OCI-M1 (cell line): ENCODE measurements at places on chromosomes 4 and X.
A peak's percentile ranks its signal among the peaks of the same experiment; 100 is the strongest.

DNA sequence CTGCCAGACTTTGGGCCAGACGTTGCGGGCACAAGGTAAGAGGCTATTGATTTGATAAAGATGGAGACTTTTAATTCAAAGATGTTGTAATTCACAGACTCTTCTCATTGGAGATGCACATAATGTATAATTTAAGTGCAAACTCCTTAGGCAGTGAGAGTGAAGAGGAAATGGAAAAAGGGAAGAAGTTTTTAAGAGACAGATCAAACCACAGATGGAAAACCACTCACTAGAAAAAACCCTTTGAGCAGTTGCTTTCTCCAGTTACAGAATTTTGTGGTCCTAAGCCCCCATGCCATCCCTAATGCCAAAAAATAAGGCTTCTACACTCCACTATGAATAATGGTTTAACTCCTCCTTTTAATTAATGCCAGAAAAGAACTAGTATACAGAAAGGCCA is 977.1 kb upstream of the PRKX start:
- DNase-seq: peak; percentile 38

DNA sequence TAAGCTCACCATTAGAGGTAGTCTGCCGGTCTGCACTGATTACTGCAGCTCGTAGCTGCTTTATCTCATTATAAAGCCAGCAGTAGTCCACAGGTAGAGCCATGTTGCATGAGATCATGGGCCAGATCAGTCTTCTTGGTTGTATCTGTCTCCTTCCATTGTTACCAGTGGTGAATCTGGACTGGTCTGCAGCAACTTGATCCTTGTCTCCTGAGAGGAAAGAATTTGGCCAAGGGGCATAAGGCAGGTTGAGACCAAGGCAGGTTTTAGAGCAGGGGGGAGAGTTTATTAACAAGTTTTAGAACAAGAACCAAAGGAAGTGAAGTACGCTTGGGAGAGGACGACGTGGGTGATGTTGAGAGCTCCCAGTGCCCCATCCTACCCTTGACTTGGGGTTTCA is 228.5 kb downstream of the STIM2 start:
- no peak for DNase-seq

GRCh38 chrX:109281483-109282275 is 200.2 kb downstream of the GUCY2F start:
- DNase-seq: peak; percentile 69

DNA sequence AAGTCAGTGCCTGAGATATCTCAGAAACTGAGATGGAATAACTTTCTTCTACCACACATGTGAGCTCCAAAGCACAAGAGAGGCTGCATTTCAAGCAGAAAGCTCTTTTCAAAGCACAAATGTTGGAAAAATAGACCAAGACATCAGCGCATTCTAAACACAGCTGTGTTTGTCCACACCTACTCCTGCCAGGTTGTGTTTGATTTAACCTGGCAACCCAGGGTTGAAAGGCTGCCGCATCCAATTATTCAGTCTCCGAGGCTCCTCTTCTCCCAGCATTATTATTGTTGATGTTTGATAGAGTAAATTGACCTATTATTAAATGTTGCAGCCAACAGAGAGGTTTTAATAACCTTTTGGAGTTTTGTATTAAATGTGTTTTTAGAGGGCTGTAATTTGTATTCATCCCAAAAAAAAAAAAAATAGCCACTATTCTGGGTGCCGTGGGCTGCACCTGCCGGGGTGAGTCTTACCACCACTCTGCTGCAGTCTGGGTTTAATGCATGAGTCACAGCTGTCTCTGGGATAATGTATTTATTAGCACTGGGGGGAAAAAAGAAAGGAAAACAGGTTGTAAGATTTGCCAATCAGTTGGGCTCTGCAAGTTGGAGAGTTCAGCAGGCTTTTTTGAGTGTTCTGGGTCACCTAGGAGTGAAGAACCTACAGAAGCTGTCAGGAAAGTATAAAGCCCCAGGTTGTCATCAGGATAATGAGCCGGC is 105.2 kb upstream of the NOCT start:
- no peak for DNase-seq

GRCh38 chr4:145956288-145956890 is 17.8 kb upstream of the ZNF827 start:
- DNase-seq: peak; percentile 72

- no peak for DNase-seq
Observed at GRCh38 chr4:38400946-38401345, 263.1 kb upstream of the KLF3 start.

- DNase-seq: no peak
Observed at GRCh38 chr4:28179126-28179525, 1318.5 kb downstream of the STIM2 start.

- peak; percentile 30 for DNase-seq
Observed at GRCh38 chr4:47482326-47482725, 2.7 kb upstream of the ATP10D start.

- no peak for DNase-seq
Observed at GRCh38 chr4:8237256-8237989, 32.1 kb upstream of the HTRA3 start.

GRCh38 chrX:149365552-149365951 is 139.6 kb downstream of the IDS start:
- DNase-seq: no peak

DNA sequence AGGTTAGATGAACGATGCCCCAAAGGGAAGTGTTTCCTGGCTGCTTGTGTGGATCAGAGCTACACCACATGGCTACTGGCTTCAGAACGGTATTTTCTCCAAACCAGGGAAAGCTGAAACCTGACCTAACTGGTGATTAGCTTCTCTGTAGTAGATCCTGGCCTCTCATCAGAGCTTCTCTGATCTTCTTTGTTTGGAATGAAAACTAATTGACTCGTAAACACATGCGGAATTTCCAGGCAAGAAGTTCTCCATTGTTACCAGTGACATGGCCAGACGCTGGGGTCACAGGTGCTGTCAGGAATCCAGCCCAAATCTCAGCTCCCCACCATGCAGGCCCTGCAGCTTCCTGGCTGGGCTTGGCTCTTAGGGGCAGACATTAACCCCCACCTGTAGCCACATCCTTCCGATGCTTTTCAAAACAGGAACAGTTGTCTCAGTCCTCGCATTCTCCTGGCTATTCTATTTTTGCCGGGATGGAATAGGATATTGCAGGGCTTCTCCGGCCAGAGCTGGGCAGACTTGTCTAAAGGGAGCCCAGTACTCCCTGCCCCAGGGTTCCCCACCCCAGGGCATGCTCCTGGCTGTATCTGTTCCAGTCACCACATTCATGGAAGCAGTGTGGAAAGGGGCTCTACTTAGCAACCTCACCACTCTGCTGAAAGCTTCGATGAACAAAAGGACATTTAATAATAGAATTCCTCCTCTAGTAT is 305.4 kb upstream of the F9 start:
- no peak for DNase-seq

DNA sequence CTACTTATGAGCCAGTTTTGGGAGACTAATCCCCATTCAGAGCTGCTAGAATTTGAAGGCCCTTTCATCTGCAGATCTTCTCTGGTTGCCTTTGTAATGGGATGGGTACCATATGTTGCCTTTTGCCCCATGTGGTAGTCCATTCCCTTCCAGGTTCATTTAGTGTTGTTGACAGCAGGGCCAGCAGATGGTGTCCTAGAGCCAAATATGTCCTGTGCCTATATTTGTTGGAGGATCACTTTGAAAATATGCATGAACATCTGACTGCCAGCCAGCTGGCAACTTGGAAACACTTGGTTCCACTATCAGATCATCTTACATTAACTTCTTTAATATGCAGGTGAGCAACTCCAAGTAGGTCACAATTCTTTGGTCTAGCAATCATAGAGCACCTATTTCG is 30.4 kb downstream of the CFAP299 start:
- DNase-seq: peak; percentile 72

DNA sequence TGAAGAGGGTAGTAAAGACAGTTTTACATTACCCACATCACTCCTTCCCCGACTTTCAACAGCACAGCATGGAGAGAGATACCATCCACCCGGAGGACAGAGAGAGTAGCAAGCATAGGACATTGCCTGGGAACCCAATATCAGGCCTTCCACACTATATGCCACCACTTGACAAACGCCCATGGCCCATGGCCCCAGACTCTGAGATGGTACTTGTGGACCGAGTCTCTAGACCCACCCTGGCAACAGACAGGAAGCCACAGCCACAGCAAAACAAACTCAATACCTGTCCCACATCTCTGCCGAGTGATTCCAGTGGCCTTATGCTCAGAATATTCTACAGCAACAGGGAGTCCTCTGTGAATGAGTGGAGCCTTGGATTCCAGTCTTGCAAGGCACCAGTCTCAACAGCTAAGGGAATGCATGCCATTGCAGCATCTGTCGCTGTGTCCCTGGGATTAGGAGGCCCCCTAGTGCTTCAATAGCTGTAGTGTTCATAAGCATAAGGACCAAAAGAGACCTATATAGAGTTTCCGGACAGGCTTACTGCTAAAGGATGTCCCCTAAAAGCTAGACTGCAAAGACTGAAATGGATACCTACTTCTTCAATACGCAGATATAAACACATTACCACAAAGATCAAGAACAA is 14.7 kb upstream of the CT55 start:
- peak; percentile 52 for DNase-seq

DNA sequence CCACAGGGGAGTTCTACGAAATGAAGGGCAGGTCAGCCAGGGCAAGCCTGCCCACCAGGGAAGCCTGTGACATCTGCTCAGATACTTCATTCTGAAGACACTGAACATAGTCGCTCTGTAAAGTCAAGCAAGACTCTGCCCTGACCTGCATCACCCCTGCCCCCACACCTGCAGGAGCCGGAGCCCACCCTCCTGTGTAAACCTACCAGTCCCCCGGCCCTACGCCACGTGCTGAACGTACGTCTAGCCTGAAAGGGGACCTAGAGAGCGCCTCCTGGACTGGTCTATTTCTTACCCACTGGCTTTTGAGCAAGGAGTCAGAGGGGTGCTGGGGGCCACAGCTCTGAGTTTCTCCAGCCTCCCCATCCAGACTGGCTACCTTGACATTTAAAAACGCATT is 11.6 kb downstream of the CCNQ start:
- no peak for DNase-seq

- no peak for DNase-seq
Observed at GRCh38 chrX:40156470-40157227, 58.9 kb upstream of the BCOR start.

GRCh38 chr4:126850286-126850685 is 782.5 kb upstream of the INTU start:
- peak; percentile 85 for DNase-seq
